NCI-H1930 (cell line): ENCODE measurements at places on chromosomes 1 and 21.

DNA sequence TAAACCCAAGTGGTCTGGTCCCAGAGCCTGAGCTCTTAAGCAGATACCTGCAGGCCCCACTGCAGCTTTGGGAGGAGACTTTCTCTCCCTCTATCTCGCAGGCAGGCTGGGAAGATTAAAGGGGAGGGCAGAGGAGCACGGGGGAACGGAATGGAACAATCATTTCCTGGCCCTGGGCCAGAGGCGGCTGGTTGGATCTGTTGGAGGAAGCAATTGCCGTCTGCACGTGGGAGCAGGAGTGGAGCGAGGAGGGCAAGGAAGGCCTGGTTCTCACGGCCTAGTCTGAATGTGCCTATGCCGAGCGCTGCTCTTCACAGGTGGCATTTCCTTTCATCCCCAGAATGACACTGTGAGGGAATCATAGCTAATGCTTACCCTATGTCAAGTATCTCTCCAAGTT, 23.7 kb downstream of the NKAIN1 start:
- no peak for DNase-seq

GRCh38 chr1:160739098-160739511, at the start of gene SLAMF7:
TSS of gene SLAMF7 (plus strand) at chr1:160739247. CDS start at chr1:160739302, 55 bp downstream.
- no peak for DNase-seq

- no peak for DNase-seq
Measured at GRCh38 chr1:230690101-230690500, 23.8 kb downstream of the AGT start.

- no peak for DNase-seq
Measured at GRCh38 chr1:234731569-234732085, 121.6 kb upstream of the IRF2BP2 start.

DNA sequence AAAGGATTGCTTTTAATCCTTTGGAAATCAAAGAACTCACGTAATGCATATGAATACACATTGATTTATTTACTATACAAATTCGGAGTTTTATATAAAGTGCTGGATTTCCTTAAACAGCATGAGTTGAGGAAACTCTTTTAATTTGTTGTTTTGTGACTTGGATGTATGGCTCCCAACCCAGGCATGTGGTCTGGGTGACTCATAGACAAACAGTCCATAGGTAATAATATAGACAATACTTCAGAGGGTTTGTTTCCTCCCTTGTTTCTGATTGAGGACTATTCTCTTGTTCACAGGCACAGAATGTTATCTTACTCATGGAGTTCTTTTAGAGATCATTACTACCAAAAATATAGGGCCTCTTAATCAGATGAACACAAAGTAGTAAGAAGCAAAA, 43.8 kb downstream of the XPR1 start:
- DNase-seq: no peak

GRCh38 chr1:183477986-183478781, 5.9 kb downstream of the SMG7 start:
- no peak for DNase-seq

DNA sequence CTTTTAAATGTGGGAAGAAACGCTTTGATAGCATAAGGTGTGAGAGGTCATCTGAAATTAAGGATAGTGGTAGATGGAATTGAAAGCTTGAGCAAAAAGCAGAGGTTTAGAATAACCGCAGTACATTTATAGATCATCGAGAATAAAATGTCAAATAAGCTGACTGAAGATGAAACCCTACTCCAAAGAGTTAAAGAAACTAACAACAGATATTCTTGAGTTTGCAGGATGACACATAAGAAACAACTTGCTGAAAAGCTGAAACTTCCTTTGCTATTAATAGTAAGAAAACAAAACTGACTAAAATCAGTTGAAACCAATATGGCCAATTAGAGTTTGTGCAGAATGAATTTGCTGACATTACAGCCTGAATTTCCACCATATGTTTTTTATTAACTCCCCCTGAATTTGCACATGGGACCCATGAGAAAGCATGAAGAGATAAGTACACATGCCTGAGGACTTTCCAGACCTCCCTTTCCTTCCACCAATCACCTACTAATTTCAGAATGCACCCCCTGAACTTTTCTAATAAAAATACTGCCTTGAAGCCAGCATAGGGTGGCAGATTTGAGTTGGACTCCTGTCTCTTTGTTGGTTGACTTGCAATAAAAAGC, 1.7 kb upstream of the C1orf185 start:
- DNase-seq: no peak

- DNase-seq: no peak
Measured at GRCh38 chr1:222373831-222374602, 173.9 kb downstream of the HHIPL2 start.

DNA sequence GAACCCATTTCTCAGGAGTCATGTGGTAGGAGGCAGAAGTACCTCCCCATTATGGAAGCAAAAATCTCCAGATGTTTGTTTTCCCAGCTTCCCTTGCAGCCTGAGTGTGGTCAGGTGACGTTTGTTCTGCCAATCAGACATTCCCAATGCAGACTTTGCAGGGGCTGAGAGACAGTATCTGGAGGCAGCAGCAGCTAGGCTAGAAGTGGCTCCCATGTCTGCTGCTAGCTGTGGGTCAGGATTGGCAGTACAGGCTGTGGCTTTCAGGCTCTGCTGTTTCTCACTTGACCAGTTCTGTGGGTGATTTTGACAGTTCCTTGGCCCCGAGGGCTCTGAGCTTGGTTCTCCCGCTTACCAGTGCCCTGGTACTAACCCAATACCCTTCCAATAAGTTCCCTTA, 58.6 kb upstream of the NBPF3 start:
- no peak for DNase-seq

DNA sequence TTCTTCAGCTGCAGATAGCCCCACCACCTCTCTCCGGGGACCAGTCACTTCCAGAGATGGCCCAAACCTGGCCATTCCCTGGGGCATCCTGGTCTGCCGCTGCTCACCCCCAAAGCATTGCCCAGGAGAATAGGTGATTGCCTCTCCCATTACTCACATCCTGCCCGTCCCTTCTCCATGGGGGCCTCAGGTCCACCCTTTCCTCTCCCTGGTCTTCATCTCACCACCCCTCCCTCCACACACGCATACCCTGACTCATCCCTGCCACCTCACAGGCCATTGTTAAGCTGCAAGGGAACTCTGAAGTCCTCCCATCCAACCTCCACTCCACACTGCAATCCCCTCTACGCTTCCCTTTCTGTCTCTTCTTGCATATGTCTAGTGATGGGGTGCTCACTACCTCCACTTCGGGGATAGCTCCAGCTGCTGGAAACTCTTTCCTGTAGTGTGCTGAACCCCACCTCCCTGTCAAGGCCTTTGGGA, at the start of gene PLEKHG5:
TSS of gene PLEKHG5 (minus strand) at position 188 of the 483 bp plus-strand sequence. CDS start 14,096 bp downstream, outside the sequence.
- DNase-seq: no peak

DNA sequence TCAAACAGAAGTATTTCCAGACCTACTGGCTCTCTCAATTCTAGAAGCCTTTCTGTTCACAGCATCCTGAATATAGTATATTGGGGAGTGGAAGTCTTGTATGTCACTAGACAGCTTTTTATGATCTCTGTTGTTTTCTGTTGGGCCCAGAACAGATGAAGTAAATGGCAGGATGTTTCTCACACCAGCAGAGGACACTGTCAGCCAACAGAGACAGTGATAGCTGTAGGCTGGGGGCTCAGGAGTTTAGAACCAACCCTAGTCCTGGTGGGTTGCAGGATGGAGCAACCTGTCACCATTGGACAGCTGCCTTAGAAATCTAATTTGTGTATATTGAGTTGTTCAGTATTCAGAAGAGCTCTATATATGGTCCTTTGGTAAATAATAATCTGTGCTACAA, 16.9 kb downstream of the AGO1 start:
- DNase-seq: no peak

- no peak for DNase-seq
Measured at GRCh38 chr1:208045463-208046260, 134.7 kb upstream of the CD34 start.

- DNase-seq: no peak
Measured at GRCh38 chr1:47898133-47898845, 98.9 kb downstream of the TRABD2B start.

DNA sequence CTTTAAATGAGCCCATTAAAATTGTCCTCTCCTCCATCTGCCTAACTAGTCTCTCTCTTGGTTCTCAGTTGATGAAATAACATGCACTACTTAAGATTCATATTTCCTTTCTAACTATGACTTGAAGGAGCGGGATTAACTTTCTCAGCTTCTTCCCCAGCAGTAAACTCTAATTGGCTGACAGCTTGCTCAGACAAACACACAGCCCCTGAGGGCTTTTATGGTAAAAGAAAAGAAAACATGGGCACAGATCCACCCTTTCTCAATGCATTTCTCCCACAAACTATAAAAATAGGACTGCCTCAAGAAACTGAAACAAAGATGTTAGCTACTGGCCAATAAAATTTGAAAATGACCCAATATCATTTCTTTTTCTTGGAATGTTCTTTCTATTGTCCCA, 703.1 kb downstream of the ADGRL2 start:
- no peak for DNase-seq

- peak; percentile 27 for DNase-seq
Measured at GRCh38 chr1:30779294-30780071, 21.9 kb upstream of the LAPTM5 start.

- DNase-seq: no peak
Measured at GRCh38 chr1:4825800-4826450, 171.5 kb downstream of the AJAP1 start.

DNA sequence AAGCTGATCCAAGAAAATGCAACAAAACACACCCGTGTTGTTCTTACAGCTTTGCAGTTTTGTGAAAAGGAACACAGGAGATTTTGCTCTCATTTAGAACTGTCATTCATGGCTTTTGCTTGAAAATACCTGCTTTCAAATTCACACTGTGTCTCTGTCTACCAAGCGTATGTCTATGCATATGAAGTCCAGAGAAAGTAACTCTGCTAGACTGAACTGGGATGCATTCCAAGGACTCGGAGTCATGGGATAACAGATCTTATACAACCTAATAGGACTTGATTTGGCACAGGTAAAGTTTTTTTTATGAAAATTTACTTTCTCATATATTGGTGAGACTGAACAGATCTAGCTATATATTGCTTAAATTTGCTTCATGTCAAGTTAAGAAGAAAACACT, 102.4 kb downstream of the PTGER3 start:
- no peak for DNase-seq

- DNase-seq: no peak
Measured at GRCh38 chr1:44926311-44926781, 60.0 kb downstream of the EIF2B3 start.

DNA sequence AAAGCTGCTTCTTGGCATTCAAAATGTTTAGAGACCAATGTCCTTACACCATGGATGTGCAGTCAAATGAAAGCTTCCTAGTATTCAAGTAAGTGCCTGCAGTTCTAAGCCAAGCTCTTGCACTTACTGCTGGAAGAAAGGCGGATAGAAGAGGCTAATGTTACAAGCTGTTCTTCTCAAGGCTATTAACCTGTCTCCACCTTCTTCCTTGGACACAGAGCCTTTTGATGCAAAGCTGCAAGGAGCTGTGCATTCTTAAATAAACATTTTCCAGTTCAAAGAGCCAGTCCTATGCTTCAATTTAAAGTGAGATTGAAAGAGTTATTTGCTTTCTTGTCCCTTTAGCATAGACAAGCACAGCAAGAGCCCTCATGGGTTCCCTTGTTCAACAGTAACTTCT, 167.9 kb upstream of the RUNX1 start:
- no peak for DNase-seq

GRCh38 chr1:29849038-29849750, 612.9 kb downstream of the PTPRU start:
- DNase-seq: no peak

DNA sequence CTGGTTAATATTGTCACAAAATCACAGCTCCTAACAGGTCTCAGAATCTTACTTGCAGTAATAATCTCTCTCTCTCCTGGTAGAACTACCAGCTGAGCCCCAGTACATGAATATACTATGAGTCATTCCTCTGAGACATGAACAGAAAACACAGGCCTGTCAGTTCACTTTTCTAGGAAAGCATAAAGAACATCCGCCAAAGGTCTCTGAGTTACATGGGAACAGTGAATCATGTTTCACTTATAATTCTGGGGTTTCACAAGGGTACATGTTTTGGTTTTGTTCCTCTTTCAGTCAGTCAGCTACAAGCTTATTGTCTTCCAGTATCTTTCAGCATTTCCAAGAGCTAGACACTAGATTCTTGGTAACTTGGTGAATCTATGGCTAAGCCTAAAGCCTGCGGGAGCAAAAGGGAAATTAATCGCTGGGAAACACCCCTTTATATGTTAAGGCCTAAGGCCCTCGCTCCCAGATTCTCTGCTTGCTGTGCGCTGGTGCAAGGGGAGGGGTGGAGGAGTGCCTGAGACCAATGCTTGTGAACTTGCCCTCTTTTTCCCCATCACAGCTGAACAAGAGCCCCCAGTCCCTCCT, 31.7 kb downstream of the IFNGR2 start:
- no peak for DNase-seq

DNA sequence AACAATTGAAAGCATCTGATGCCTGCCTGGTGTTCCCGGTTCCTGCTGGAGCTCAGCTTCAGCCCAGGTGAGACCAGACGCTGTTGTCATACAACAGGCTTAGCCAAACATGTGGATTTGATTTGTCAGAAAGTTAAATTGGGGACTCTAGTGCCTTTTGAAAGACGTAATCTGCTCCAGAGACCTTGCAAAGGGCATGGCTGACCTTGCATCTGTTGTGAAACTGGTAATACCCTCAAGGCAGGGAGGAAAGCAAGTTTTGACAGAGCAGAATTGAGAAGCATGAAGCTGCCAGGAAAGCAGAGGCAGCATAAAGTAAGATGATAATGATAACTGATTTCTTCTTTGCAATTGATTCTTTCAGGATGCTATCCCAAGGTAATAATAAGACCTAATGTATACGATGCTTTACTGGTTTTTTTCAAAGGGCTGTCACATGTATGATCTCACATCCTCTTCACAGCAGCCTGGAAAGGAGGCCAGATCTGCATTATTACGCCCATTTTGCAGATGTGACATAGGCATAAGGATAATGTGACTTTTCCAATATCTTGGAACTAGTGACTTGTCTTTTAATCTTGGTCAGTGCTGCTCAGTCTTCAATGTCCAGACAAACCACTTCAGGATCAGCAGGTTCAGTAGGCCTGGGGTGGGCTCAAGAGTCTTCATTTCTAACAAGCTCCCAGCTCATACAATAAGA, 24.7 kb upstream of the CNN3 start:
- DNase-seq: no peak

- no peak for DNase-seq
Measured at GRCh38 chr1:223479261-223479660, 86.0 kb downstream of the CCDC185 start.

DNA sequence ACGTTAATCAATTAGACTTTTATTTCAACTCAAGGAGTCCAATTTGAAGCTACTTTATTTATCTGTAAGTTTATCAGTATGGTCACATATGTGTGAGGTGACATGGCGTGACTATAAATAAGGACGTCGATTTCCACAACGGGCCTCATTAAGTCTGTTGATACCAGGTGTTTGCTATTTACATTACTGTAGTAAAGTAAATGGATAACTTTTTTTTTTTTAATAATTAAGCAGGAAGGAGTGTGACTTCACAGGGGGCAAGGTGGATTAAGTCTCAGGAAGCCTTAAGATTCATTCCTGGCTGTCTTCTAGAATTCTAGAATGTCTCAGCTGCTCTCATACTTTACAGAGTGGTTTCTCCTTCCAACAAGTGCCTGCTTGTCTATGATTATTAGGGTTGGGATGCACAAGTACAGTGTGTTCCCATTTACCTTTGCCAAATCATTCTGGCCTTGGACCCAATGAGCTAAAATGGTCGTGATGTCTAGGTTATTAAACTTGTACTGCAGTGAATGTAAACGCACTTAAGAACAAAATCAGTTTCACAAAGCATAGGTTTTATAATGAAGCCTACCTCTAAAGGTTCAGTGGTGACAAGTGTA, 15.5 kb downstream of the MAP3K7CL start:
- DNase-seq: no peak

GRCh38 chr1:12480748-12481362, 137.2 kb downstream of the DHRS3 start:
- no peak for DNase-seq
